Transverse colon (tissue), 4 donors: ENCODE measurements at places on chromosomes 5 and 9. TPM values are rescaled to one million over a fixed set of nuclear protein-coding genes. Genes with fewer than 3 reads are reported as not detected.

The TAF11L5 gene
- not detected for total RNA-seq

The ASPN gene
- total RNA-seq, result 3.4 TPM

- H3K27ac ChIP-seq, result no peak overlapping the region
- H3K36me3 ChIP-seq, result peaks cover 45% of the 10 kb centered on the region
- no peak for DNase-seq
- no peaks in the 10 kb centered on the region for H3K4me1 ChIP-seq
These were observed 35.1 kb downstream of the SH3GLB2 start for GRCh38 chr9:128992995-128993394.

- H3K27ac ChIP-seq, result peak overlapping the region; percentile 79
- no peaks in the 10 kb centered on the region for H3K27me3 ChIP-seq
- peaks cover 13% of the 10 kb centered on the region for H3K4me1 ChIP-seq
- H3K4me3 ChIP-seq, result no peak overlapping the region
- H3K36me3 ChIP-seq, result no peaks in the 10 kb centered on the region
These were observed 52.6 kb downstream of the IPPK start for GRCh38 chr9:92617195-92617813.

DNA sequence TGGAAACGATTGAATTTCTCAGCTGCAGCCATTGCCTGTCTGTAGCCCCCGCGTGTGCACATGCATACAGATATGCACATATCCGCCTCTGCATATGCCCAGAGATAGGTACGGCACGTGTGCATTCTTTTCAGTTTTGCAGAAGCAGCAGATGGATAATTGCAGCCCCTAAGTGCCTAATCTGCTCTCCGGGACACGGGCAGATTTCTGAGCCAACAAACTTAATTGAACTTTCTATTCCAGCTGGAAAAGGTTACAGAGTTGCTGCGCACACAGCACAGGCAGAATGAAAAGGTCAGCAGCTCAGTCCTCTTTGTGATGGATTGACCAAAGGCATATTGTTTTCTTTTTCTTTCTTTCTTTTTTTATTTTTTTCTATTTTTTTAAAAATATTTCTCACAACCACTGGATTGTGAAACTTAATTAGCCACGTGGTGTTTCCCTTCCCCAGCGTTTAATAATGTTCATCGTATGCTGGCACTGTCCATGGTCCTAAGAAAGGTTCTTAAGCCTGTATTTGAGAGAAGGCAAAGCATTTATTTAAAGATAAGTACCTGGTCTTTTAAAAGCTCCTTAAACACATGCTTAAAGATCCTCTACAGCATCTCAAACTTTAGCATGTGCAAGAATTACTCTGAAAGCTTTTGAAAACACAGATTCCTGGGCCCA lies 270.2 kb upstream of the BRINP1 start:
- H3K27ac ChIP-seq, result no peak overlapping the region
- H3K36me3 ChIP-seq, result no peaks in the 10 kb centered on the region
- H3K4me1 ChIP-seq, result no peaks in the 10 kb centered on the region
- no peak overlapping the region for H3K4me3 ChIP-seq
- H3K27me3 ChIP-seq, result no peaks in the 10 kb centered on the region

DNA sequence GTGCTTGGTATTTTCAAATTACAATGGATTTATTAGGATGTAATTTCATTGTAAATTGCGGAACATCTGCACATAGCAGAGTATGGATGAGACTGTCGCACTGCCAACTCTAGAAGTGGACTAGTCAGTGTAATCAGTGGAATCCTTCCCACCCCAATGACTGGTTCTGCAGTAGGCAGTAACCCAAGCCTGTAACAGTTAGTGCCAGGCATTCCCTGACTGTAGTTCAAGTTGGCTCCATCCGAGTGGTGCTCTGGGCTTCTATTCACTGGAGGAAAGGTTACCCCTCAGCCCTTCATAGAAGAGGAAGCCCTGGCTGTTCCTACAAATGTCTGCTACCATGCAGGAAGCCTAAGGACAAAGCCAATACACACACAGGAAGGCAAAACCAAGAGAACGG lies 23.2 kb downstream of the AK3 start:
- H3K27me3 ChIP-seq, result no peaks in the 10 kb centered on the region
- H3K4me1 ChIP-seq, result no peaks in the 10 kb centered on the region
- H3K27ac ChIP-seq, result no peak overlapping the region
- no peak overlapping the region for H3K4me3 ChIP-seq
- no peak for DNase-seq
- H3K36me3 ChIP-seq, result peaks cover 71% of the 10 kb centered on the region

- H3K27me3 ChIP-seq, result no peaks in the 10 kb centered on the region
- no peak overlapping the region for H3K4me3 ChIP-seq
- no peak for DNase-seq
These were observed 80.7 kb downstream of the PPARGC1B start for GRCh38 chr5:149810856-149811255.

DNA sequence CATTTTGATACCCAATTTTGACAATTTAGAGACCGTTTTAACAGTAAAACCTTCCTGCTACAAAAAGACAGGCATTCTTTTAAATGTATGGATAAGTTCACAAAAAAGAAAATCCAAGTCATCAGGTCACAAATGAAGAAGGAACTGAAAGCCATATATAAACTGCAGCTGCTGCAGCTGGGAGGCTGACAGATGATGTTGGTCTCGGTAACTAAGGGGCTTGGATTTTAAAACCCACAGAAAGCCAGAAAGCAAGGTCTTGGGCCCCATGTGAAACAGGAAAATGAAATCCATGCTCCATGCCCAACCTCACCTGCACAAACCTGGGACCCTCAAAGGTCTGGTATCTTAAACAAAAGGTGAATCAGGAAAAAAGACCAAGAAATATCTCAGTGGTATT lies 15.7 kb upstream of the C5orf34 start:
- no peak for DNase-seq
- peaks cover 3% of the 10 kb centered on the region for H3K36me3 ChIP-seq
- H3K4me3 ChIP-seq, result no peak overlapping the region
- no peaks in the 10 kb centered on the region for H3K27me3 ChIP-seq
- H3K27ac ChIP-seq, result no peak overlapping the region

- no peaks in the 10 kb centered on the region for H3K36me3 ChIP-seq
- DNase-seq, result no peak
- peak overlapping the region; percentile 100 for H3K27ac ChIP-seq
- peaks cover 20% of the 10 kb centered on the region for H3K27me3 ChIP-seq
- peaks cover 37% of the 10 kb centered on the region for H3K4me1 ChIP-seq
These were observed 1.3 kb downstream of the BRD3 start for GRCh38 chr9:134066526-134066912.

DNA sequence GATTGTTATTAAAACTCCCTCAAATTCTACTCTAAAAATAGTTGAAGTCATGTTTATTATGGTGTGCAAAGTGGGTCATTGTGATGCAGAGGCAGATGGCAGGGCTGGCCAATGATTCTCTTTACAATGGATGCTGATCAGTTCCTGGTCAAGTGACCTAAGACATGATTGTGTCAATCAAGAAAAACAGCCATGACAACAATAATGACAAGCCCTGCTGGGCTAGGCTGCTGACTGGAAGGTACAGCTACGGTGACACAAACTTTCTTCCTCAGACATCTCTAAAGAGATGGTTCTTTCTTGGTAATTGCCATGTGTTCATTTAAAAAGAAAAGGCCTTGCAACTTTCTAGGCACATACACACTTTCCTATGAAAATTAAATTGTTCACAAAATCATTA lies 3.6 kb downstream of the SLC24A2 start:
- H3K4me3 ChIP-seq, result no peak overlapping the region
- DNase-seq, result no peak
- H3K27me3 ChIP-seq, result peaks cover 26% of the 10 kb centered on the region
- no peaks in the 10 kb centered on the region for H3K4me1 ChIP-seq
- no peak overlapping the region for H3K27ac ChIP-seq

DNA sequence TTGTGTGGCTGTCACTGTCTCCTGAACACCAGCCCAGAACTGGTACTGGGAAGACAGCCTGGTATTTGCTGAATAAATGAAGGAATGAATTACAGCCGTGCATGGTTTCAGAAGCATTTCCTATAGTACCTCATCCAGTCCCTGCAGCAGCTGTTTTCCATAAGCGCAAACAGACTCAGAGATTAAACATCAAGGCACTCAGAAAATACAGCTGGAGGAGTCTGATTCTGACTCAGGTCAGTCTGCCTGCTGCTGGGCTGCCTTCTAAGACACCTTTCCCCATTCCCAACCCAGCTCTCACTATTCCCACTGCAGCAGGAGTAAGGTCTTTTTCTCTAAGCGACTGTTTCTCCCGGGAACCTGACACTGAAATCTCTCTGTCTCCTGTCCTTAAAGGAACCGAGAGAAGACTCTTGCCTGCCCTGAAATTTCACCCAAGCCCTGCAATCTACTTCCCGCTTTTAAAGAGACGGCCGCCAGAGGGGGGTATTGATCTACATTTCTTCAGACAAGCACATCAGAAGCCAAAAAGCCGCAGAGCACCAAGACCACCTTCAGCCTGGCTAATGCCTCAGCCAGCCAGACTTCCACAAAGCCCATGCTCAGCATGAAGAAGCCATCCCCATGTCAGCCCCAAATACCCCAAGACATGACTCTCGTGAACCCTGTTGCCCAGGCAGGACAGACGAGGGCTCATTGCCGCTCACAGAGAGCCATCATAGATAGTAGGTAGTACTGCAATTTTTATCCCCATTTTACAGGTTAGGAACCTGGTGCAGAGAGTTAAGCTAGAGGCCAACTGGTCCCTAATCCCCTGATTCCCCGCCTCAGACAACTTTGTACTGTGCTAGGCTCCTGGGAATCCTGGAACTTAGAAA lies 5.4 kb upstream of the FOXI1 start:
- H3K4me3 ChIP-seq, result no peak overlapping the region
- DNase-seq, result peak; percentile 67
- no peaks in the 10 kb centered on the region for H3K36me3 ChIP-seq
- no peaks in the 10 kb centered on the region for H3K27me3 ChIP-seq

DNA sequence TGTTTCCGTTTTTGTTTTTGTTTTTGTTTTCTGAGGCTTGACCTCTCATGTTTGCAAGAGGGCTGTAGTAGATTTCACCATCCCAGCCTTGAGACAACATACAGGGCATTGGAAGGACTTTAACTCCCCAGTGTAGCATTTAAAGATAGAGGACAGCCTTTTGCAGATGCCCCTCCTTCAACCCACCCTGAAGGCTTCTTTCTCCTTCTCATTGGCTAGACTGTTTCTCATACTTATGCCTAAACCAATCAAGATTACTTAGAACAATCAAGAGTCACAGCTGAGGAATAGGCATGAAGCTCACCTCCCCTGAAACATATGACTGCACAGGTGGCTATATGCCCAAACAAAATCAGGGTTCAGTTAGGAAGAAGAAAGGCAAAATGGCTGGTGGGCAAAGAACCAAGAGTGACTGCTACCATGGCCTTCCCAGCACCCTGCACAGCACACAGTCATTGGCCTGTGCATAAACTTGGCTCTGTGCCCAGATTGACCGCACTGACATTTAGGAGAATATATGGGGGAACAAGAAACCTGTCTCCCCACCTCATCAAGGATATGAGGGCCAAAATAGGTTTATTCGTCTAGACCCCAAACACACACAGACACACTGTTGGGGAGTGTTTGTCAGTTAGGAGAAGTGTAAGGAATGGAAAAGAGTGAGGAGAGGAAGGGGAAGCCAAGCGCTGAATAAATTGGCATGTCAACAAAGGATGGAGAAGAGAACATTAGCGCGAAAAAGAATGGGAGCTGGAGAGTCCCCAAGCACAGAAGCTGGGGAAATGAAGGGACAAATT lies 137.3 kb upstream of the RANBP3L start:
- no peaks in the 10 kb centered on the region for H3K36me3 ChIP-seq
- no peak overlapping the region for H3K4me3 ChIP-seq
- no peak overlapping the region for H3K27ac ChIP-seq
- no peaks in the 10 kb centered on the region for H3K4me1 ChIP-seq

GRCh38 chr5:38547257-38547656 lies 9.2 kb downstream of the LIFR start:
- no peaks in the 10 kb centered on the region for H3K36me3 ChIP-seq
- no peaks in the 10 kb centered on the region for H3K27me3 ChIP-seq
- no peak for DNase-seq
- H3K27ac ChIP-seq, result no peak overlapping the region

DNA sequence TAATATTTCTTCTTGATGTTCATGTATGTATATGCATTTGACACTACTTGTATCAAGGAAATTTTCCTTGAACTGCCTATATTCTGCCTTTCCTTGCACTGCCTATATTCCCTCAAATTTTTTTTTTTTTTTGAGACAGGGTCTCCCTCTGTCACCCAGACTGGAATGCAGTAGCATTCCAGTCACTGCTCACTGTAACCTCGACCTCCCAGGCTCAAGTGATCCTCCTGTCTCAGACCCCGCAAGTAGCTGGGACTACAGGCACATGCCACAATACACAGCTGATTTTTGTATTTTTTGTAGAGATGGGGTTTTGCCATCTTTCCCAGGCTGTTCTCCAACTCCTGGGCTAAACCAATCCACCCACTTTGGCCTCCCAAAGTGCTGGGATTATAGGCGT lies 4.1 kb downstream of the HMGCS1 start:
- H3K27me3 ChIP-seq, result no peaks in the 10 kb centered on the region
- H3K27ac ChIP-seq, result no peak overlapping the region
- peaks cover 33% of the 10 kb centered on the region for H3K4me1 ChIP-seq
- DNase-seq, result no peak
- H3K4me3 ChIP-seq, result no peak overlapping the region

DNA sequence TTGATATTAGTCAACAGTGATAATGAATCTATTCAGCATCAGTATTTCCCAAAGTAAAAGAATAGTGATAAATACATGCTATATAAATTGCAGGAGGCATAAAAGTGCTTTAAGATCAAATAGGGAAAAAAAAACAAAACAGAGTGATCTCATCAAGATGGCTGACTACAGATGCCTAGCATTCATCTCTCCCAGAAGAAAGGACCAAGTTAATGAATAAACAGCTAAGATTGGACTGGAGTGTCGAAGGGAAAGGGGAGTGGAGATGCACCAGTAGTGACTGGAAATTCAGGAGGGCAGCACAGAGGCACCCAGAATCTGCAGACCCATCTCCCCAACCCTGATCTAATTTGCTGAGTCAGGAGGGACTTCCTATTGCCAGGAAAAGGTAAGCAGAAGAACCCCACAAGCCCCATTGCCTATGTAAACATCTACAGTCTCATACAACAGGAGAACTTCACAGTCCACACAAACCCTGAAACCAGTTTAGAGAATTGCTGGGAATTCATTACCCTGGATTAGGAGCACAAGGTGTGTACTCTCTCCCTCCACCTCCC lies 699.4 kb downstream of the PTPRD start:
- no peaks in the 10 kb centered on the region for H3K36me3 ChIP-seq
- no peaks in the 10 kb centered on the region for H3K27me3 ChIP-seq
- H3K4me1 ChIP-seq, result no peaks in the 10 kb centered on the region
- H3K4me3 ChIP-seq, result no peak overlapping the region

DNA sequence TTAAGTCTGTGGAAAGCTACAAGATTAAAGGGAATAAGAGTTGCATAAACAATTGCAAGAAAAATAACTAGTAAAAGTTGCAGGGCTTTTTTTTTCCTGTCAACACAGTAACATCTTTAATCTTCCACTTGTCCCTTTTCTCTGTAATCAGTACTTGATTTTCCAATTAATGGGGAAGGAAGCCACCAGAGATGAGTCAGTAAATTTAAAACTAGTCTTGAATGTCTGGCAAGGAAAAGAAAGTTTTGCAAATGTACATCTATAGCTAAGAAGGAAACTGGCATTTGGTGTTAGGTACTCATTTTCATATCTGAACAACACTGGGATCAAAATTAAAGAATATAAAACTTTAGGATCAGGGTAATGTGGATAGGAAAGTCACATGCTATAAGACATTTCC lies 17.1 kb downstream of the DAP start:
- no peaks in the 10 kb centered on the region for H3K36me3 ChIP-seq
- H3K4me1 ChIP-seq, result peaks cover 27% of the 10 kb centered on the region
- no peak for DNase-seq
- H3K27ac ChIP-seq, result no peak overlapping the region
- no peaks in the 10 kb centered on the region for H3K27me3 ChIP-seq

- no peak for DNase-seq
- H3K4me1 ChIP-seq, result no peaks in the 10 kb centered on the region
- no peak overlapping the region for H3K4me3 ChIP-seq
- H3K27me3 ChIP-seq, result no peaks in the 10 kb centered on the region
- H3K27ac ChIP-seq, result no peak overlapping the region
These were observed 385.0 kb upstream of the SLC30A5 start for GRCh38 chr5:68708842-68709170.
